Mesothelial cell of epicardium (in vitro differentiated cells): ENCODE measurements at places on chromosomes 2 and 18. TPM values are rescaled to one million over a fixed set of nuclear protein-coding genes. Genes with fewer than 3 reads are reported as not detected.

Gene ACVR1C
- 0.13 to 0.18 TPM (median 0.14 TPM) in 3 replicates for total RNA-seq

Gene WDR43
- total RNA-seq, result 65.3 to 66.9 TPM (median 65.5 TPM) in 3 replicates

Gene PRKAG3
- 2.8 to 3.6 TPM (median 2.9 TPM) in 3 replicates for total RNA-seq

Gene RETREG2
- 70.0 to 75.2 TPM (median 74.2 TPM) in 3 replicates for total RNA-seq

Gene ICOS
- not detected in 3 replicates for total RNA-seq

Gene CRYGD
- total RNA-seq, result not detected in 3 replicates

GRCh38 chr18:40576507-40577115 lies 1378.4 kb upstream of the PIK3C3 start:
- DNase-seq, result no peak

DNA sequence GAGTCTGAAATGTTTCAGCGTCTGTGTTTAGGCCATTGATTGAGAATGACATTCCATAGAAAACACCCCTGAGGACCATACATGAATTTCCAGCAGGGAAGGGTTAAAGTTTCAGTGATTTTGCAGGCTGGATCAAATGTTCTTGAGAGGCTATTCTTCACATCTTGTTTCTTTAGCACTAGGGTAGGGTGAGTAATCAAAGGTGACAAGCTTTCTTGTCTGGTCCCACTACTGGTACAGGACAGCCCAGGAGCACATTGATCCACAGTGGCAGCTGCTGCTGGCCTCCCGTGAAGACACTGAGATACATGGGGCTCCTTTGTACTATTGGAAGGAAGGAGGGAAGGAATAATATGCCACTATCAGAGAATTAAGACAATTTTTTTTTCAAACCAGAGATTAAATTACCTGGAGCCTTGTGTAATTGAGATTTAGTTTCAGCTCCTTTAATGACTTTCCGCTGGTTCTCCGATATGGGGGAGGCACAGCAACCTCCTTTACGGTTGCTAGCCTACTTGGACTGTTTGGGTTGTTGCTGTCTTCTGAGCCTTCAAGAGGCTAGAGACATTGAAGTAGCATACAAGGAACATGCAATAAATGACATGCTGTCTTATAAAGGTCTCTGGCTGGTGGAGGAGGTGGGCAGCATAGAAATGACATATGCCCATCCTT lies 368.9 kb downstream of the SOX11 start:
- DNase-seq, result no peak

GRCh38 chr2:127226520-127227263 lies 6.6 kb upstream of the CYP27C1 start:
- no peak for DNase-seq

- no peak for DNase-seq
Measured at GRCh38 chr2:100257939-100258338, 64.4 kb downstream of the LONRF2 start.

- no peak for DNase-seq
Measured at GRCh38 chr18:44781886-44782285, 101.2 kb downstream of the SETBP1 start.

GRCh38 chr2:130972410-130972809 lies 120.8 kb downstream of the FAM168B start:
- no peak for DNase-seq
